ENCODE measurements at places on chromosomes 5 and 9.

DNA sequence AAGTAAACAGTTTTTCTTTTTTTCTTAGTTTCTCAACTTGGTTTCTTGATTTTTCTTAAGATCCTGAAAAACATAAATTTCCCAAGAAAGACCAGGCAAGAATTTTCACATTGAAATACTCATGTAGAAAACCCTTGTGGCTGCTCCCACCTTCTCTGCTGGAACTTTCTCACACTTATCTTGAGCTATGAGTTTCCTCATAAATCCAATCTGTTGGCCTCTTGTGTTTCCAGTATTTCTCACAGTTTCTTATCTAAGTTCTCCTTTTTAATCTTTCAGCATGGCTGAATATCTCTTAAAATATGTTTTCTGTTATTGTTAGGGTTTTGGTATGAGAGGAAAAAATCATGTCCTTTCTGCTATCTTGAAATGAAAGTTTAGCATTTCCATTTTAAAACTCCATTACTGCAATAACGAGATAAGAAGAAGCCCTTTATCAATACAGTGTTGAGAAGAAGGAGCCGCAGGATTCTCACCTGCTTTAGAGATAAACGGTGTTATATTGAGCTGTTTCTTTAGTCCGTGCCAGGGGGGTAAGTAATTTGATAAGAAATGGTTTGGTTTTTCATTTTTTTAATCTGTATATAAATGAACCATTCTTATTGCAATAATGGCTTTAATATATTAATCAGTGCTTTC lies 89.3 kb downstream of the ALDH1A1 start:
- DNase-seq = no peak

DNA sequence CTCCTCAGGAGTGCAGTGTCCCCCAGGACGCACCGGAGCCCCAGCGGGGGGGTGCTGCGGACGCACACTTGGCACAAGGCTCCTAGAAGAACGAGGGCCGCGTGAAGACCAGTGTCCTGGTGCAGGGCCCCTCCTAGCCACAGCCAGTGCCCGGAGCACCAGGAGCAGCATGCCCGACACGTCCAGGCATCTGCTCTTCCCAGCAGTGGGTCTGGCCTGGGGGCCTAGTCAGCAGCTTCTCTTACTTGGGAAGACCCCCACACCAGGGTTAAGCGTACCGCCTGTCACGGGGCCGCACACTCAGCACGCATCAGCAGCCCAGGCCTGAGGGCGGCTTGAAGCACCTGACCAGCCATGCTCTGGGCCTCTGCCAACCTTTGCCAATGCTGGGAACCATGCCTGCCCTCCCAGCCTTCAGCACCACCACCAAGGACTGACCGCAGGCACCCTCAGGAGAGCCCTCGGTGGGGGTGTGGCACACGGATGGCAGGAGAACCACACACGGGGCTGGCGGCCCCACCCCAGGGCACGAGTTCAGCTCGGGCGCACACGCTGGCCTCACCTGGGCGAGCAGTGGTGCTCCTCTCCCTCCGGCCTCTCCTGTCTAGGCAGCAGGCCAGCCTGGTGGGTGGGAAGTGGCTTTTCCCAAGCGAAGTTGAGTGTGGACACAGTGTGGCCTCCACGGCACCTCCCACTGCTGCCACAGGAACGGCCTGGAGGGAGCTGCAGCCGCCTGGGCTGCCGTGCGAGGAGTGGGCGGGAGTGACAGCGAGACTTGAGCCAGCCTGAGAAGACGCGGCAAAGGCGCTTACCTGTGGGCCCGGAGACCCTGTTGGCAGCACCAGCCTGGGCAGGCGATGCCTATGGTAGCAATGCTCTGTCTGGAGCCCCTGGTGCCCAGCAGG lies 12.0 kb upstream of the AJM1 start:
- DNase-seq = no peak

DNA sequence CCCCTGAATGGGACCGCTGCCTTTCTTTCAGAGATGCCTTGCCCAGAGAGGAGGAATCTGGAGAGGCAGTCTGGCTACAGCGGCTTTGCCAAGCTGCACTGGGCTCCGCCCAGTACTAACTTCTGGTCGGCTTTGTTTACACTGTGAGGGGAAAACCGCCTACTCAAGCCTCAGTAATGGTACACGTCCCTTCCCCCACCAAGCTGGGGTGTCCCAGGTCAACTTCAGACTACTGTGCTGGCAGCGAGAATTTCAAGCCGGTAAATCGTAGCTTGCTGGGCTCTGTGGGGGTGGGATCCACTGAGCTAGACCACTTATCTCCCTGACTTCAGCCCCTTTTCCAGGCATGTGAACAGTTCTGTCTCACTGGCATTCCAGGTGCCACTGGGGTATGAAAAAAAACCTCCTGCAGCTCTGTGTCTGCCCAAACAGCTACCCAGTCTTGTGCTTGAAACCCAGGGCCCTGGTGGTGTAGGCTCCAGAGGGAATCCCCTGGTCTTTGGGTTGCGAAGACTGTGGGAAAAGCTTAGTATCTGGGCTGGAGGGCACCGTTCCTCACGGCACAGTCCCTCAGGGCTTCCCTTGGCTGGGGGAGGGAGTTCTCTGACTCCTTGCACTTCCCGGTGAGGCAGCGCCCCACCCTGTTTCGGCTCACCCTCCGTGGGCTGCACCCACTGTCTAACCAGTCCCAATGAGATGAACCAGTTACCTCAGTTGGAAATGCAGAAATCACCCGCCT lies 171.2 kb downstream of the CWC27 start:
- DNase-seq = peak; percentile 11

- DNase-seq = no peak
Observed at GRCh38 chr5:17748941-17749340, 114.7 kb downstream of the TAF11L14 start.

DNA sequence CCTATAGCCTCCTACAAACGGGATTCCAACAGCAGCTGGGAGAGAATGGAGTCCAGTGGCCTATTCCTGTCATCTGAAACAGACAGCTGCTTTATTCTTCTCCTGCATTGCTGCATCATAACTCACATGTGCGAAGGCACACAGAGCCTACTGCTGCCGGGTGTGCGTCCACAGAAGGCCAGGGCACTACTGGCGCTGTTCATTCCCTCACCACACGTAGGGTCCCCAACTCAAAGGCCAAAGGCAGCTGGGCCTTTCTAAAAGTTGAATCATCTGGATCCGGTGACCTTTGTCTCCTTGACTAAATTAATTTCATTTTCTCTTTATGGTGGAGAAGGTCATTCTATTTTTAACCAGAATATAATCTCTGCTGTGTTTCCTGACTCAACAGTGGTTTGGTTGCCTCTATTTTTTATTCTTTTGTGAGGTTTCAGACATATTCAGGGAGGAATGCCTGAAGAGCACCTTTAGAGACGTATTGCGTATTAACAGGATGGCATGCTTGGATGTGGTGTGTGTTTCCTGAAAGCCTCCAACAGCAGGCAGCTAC lies 10.8 kb upstream of the SPATA24 start:
- DNase-seq = no peak

DNA sequence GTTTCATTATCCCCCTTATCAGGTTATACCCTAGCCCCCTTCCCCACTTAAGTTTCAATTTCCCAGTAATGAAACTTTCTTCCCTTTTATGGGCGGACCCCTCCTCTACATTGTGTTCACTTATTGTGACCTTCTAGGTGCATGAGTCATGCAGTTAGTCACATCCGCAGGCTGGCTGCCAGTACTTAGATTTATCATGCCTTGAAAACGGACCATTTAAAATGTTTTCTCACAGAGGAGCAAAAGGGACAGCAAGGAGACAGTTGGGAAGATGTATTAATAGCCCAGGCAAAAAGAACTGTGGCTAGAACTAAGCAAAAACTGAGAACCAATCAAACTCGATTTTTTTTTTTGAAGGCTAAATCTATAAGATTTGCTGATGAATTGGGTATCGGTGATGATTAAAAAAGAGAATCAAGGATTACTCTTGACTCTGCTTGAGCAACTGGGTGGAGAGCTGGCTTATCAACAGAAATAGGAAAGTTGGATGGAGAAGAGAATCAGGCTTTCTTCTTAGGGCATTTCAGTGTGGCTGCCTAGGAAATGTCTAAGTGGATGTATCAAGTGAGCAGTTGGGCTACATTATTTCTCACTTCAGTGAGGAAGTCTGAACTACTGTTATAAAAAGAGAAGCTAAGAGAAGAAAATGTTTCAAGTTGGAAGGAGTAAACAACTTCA lies 615.0 kb downstream of the HINT1 start:
- peak; percentile 90 for DNase-seq

GRCh38 chr9:22054529-22054928 lies 45.4 kb upstream of the CDKN2B start:
- no peak for DNase-seq

DNA sequence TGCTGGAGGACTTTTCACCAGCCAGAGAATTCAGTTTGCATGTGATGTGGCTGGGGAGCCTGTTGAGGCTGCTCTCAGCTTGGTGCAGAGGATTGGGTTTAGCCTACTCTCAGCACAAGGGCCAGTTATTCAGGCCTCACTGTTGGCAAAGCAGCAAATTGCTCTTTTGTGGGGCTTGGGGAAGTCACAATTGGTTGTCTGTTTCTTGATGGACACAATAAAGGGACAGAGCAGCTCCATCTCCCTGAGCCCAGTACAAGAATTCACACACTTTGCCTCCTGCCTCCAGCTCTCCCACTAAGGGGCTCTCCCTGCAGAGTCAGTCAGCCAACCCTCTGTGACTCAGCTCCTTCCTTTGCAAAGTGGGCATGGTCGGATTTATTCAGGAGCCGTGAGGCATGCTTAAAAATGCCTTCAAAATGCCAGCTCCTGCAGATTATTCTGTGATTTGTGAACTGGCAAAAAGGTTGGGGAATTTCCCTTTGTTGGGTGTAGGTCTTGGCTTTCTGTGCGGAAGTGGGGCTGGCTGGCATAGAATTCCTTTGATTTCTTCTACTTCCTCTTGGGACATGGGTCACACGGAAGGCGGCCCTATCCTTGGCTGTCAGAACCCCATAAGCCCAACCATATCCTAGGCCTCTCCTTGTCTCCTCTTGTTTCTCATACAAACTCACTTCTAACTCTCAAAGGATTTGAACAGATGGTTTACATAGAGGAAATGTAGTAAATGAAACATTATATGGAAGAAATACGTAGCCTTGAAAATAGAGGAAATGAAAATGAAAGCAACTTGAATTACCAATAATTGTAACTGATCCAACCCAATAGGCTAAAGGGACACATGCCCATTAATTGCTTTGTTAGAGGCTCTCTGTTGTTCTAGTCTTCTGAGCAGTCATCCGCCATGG lies 118.7 kb upstream of the CD180 start:
- DNase-seq = peak; percentile 81

DNA sequence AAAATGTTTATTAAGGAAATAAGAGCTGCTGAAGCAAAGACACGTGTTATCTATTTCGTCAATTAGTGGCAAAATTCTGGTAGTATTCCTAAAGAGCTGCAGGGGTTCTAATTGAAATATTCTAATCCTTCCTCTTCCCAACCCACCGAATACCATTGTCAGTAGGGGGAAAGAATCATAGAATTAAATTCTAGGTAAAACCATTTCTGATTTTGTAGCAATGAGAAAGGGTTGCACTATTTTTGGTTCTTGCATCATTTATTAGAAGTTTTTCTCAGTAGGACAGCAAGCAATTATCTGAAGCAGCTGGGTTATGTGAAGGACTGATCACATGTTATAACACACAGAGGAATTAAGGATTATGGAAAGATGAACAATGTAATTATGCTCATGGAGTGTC lies 80.3 kb upstream of the SEMA6A start:
- DNase-seq = no peak

- no peak for DNase-seq
Observed at GRCh38 chr5:1752881-1753280, 46.8 kb downstream of the MRPL36 start.

DNA sequence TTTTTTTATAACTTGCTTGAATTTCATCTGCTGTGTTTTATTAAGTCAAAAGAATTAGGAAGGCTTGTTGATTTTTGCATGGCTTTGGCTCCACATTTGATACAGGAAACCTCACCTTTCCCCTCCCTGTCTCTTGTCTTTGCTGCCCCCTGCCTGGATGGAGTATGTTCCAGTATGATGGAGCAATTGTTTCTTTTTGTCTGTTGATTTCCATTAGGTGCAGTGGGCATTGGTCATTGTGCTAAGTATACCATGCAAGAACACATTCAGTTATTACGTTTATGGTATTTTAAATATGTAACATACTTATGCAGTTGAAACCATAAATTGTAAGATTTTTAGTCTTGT lies 19.6 kb downstream of the TJP2 start:
- DNase-seq = no peak

GRCh38 chr9:31347082-31347617 lies 1037.3 kb upstream of the ACO1 start:
- peak; percentile 42 for DNase-seq

- peak; percentile 51 for DNase-seq
Observed at GRCh38 chr5:54547711-54548250, 30.2 kb downstream of the SNX18 start.

GRCh38 chr5:15496886-15497285 lies 3.1 kb upstream of the FBXL7 start:
- DNase-seq = no peak

DNA sequence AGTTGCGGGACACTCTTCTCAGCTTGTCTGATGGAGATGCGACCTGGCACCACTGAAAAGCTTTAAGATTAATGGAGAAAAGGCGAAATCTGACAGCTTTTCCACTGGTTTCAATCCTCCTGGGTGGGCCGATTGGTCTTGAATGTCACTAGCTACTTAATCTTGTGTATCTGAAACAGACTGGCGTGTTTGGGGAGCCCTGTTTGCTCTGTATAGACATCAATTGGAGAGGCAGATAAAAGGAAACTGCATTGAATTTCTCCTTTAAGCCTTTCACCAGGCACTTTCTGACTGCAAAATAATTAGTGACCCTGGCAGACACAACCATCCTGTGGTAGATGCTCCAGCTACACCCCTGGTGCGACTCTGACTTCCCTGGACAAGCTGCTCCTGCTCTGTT lies 224.2 kb downstream of the NDUFS4 start:
- DNase-seq = no peak

GRCh38 chr9:21047281-21047691 lies 15.8 kb upstream of the HACD4 start:
- no peak for DNase-seq

DNA sequence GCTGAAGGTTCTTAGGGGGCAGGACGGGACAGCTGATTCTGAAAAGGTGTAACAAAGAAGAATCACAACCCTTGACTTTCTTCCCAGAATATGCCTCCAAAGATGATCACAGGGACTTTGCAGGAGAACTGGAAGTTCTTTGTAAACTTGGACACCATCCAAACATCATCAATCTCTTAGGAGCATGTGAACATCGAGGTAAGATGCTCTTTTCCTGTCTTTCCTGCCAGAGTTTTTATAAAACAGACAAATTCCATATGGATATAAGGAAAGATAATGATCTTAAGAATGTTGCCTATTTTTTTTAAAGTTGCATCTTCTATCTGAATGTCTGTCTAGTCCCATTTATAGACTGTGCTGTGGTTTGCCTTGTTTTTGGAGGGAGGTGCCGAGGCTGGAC lies 87.9 kb downstream of the EQTN start:
- no peak for DNase-seq

- no peak for DNase-seq
Observed at GRCh38 chr9:111514967-111515366, 10.0 kb upstream of the ZNF483 start.
